ENCODE measurements at places on chromosomes 6 and 20.
A peak's percentile ranks its signal among the peaks of the same experiment; 100 is the strongest.

GRCh38 chr20:50380697-50381040, 129.5 kb upstream of the PTPN1 start:
- peak; percentile 24 for DNase-seq

DNA sequence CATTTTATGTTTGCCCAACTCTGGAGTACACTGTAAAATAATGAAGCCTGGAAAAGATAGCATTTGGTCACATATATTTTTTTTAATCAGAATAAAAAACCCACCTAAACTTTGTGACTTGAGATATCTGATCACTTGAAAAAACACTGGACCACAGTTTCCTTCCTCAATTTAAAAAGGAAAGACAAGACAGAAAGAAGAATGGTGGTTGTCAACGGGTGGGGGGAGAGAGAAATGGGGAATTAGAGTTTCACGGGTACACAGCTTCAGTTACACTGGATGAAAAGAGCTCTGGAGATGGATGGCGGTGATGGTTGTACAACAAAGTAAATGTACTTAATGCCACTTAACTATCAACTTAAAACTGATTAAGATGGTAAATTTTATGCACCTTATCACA, 14.7 kb upstream of the DST start:
- no peak for DNase-seq

DNA sequence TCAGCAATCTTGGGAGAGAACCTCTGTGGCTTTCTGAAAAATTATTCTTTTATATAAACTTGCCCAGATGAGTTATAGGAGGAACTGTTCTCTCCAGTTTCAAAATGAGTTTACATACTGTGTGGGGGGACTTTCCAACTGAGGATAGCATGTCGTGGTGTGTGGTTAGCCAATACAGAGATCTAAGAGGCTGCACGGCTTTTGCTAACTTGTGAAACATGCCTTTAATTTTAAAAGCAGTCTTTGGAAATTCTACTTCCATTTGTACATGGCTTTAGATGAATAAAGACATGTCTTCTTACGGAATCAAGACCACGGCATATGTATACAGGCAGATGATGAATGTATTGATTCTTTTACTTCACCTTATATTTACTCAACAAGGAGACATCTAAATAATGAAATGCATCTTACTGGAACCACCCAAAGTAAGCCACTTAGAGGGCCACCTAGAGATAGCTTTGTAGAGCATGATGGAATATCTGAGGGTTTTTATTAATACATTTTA, 39.8 kb downstream of the HIVEP1 start:
- no peak for DNase-seq

DNA sequence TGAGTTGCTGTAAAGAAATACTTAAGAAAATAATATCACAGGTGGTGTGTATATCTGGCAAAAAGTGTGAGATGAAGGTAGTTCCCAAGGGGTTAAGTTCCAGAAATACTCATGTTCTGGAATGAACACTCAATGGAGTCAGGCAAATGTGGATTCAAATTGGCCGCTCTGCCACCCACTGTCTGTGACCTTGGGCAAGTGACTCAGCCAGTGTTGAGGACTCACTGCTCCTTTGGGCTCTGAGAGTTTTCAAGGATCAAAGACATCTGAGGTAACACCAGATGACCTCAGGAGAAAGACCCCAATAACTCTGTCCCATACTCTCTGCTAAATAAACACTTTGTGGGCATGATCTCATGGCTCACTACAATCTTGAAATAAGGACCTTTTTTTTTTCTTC, 59.2 kb upstream of the EYA2 start:
- DNase-seq = no peak

GRCh38 chr6:114284281-114284680, 58.5 kb downstream of the HS3ST5 start:
- DNase-seq = no peak

DNA sequence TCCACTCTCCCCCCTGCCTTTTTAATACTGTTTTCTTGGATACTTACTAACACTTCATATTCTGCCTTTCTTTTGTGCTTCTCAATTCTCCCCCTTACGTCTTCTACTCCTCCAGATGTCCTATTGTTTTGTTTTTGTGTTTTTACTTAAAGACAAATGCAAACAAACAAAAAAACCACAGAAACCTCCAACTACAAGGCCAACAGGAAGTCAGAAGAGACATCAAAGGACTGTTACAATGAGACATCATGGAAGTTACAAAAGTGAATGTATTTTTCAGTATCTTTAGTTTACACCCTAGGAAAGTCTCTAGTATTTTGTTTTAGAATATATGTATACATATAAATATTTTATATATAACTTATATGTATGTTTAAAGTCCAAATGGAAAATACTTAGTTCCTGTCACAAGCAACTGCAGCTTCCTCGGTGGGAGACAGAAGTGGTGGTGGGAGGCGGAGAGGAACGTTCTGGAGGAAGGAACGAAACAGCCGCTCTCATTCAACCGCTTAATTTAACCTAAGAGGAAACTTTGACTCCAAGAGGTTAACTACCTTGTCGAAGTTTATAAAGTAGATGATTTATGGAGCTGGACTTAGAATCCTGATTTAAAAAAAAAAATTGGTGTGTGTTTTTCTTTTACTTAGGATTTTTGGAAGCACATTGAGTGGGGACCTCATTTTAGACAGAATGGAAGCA, 168.9 kb upstream of the PDE10A start:
- DNase-seq = no peak

GRCh38 chr6:57313711-57314471, 3.5 kb upstream of the PRIM2 start:
- DNase-seq = peak; percentile 97

GRCh38 chr20:61799928-61800327, 265.8 kb downstream of the TAF4 start:
- DNase-seq = no peak

DNA sequence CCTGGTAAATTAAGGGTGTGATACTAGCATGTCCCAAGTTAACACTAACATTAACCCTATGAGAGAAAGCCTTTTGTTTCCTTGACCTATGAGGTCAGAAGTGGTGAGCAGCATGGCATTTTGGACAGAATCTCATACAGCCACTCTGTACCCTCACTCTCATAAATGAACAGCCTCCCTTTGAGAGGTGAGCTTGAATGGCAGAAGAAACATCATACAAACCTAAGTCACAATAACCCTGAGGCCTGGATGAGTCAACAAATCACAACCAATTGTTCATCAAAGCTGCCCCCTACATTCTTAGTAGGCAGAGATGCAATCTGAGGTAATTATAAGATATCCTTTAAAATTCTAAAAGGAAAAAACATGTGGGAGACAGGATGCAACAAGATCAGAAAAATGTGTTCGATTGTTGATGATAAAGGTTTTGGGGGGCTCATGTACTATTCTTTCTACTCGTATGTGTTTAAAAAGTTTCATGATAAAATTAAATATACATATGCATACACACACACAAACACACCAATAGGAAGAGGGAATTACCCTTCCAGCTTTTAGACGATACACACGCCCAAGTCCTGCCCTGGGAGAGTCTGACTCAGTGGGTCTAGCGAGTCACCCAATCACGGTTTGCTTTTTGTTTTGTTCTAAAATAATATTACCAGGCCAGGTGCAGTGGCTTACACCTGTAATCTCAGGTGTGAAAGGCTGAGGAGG, 117.3 kb downstream of the ARHGAP18 start:
- DNase-seq = no peak

DNA sequence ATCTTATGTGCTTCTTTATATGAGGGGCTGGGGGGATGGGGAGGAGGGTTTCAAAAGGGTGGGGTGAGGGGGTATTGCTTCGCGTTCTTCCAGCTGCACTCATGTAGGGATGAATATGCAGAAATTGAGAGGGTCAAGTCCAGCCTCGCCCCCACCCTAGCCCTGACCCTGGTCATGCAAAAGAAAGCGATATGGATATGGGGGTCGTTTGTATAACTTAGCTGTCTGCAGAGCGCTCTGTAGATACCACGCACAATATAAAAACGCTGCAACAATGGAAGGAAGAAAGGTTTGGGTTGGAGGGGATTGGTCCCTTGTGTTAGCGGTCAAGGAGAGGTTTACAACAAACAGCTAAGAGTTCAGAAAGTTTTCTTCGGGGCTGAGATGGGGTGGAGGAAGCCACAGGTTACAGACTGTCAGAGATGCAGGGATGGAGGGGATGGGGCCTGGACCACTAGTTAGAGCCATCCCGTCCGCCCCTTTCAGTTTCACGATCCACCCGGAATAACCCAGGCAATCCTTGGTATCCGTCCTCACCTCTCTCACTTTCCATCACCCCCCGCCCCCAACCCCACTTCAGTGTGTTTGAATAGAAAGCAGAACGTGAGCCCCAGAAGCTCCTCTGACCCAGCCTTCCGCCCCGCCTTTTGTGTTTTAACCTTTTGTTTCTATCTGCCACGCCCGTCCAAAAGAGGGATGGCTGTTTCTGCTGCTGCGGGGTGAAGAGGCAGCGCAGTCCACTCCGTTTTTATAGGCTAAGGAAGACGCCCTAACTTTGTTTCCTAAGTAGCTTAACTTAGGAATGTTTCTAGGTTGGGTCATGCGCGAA, 73.5 kb downstream of the SOX4 start:
- no peak for DNase-seq

- no peak for DNase-seq
Measured at GRCh38 chr20:56360133-56360907, 1.5 kb downstream of the FAM210B start.

DNA sequence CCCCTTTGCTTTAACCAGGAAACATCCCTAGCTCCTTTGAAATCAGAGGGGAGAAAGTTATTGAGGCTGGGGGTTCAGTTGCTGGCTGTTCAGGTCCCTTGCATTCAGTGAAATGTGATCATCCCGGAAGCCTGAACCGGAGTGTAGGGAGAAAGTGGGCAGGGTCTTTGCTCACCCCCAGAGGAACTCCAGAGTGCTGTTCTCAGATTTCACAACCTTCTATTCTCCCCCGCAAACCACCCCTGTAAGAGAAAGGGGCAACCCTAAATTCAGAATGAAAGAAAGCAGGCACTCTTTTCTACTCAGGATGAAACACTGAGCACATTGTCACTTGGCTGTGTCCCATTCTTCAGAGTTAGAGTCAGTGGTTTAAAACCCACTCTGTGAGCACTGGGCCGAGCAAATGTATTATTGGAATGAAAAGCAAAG, 139.8 kb downstream of the KHDC1L start:
- DNase-seq = no peak

DNA sequence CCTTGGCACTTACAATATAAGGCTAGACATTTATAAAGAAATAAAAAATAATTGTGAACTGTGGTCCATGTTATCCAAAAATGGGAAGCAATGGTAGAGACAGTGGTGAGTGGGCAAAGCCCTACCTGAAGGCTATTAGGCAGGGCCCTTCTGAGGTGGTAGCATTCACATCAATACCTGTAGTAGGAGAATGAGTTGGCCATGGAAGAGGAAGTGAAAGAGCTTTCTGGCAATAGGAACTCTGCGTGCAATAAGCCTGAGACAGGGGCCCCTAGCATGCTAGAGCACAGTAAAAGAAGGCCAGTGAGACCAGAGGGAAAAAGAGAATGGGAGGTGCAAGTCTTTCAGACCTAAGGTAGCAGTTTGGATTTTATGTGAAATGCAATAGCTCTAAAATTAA, 754.5 kb downstream of the PTPRT start:
- no peak for DNase-seq

DNA sequence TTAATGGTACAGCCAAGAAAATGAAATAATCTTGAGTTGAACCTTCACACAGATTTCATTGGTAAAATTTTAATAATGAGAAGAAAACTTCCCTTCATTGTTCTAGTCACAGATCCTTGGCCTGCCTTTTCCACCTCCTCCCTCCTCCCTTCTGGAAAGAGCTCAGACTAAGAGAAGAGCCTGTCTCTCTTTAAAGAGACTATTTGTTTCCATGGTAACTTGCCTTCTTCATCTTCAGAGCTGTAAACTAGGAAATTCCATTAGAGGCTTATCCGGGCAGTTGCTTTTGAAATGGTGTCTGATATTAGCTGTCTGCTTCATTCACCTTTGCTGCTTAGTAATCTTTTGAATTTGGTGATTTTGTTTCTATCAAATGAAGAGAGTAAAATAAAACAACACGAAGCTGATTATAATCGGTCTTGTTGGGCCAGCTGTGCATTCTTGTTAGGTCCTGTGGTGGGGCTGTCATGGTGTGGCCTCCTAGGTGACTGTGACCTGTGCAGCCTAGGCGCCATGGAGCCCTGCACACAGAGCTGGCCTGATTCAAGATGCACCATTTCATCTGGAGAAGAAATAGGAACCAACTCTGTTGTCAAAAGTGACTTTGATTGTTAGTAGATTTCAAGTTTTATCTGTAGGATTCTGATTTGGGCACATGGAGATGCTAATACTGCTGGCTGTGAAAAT, 96.7 kb downstream of the MAP3K7 start:
- no peak for DNase-seq

DNA sequence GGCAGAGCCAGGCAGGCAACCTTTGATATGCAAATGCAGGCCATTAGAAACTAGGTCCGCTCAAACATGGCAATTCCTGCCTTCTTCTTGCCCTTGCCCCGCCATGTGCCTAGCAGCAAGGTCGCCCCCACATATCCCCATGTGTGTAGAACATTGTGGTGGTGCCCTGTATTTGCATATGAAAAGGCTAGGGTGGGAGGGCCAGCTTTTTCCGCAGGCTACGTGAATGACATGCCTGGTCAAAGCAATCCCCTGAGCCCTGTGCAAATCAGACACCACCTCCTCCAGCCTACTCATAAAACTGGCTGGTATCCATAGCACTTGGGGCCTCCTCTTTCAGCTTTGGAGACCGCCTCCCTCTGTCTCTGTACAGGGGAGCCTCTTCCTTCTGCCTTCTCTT, 31.6 kb downstream of the GSTA2 start:
- DNase-seq = no peak

DNA sequence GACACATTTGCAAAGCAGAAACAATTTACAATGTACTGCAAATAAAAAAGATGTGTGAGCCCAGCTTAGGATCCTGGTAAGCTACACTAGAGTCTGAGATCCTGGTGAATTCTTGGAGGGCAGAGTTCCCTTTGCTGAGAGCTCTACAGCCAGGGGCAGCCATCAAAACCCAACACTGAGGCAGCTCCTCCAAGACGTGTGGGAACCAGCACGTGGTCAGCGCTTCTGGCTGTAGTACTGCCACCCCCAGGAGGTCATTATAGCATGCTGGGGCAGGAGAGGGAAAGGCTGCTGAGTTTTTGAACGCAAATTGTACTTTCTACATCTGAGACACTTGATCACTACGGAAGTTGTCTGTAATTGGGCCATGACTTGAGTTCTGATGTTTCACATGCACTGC, 131.5 kb downstream of the INSM1 start:
- DNase-seq = no peak

- DNase-seq = peak; percentile 32
Measured at GRCh38 chr20:22691369-22692118, 107.2 kb upstream of the FOXA2 start.

All from fibroblast of skin of left quadriceps (primary cell).